NCI-H82 (cell line): ENCODE measurements at places on chromosomes 4 and X.

GRCh38 chr4:84451546-84451945 is 47.5 kb downstream of the NKX6-1 start:
- peak; percentile 5 for DNase-seq

- no peak for DNase-seq
Observed at GRCh38 chr4:164508771-164509170, 245.2 kb upstream of the SMIM31 start.

GRCh38 chr4:183014361-183015084 is 84.5 kb upstream of the WWC2 start:
- DNase-seq, result no peak

DNA sequence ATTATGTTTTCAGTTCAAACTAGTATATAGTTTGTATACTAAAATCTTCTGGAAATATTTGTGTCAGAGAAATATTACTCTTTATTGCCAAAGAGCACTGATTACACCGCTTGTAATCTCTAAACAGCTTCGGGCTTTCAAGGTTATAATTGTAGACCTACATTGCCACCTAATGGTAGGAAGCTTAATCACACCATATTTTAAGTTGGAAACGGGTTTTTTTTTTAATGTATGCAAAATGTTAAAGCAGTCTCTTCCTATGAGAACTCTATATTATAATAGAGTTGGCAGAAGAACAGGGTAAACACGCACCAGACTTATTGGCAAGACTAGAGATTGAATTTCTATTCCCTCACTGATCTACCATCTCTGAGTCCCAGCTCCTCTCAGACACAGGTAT is 19.5 kb upstream of the NFXL1 start:
- peak; percentile 42 for DNase-seq

DNA sequence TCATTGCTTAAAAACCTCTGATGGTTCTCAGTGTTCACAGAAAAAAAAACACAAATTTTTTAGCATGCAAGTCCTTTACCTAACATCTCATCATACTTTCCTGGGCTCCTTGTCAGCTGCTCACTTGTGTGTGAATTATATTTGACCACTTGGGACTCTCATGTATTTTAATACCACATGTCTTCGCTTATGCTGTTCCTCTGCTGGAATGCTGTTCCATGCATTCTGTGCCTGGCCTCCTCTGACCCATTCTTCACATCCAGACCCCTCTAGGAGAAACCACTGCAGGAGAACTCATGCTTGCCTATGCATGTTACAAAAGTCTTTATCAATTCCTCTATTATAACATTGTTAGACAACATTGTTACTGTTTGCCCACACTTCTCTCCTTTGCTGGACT is 157.6 kb downstream of the PDGFRA start:
- no peak for DNase-seq

DNA sequence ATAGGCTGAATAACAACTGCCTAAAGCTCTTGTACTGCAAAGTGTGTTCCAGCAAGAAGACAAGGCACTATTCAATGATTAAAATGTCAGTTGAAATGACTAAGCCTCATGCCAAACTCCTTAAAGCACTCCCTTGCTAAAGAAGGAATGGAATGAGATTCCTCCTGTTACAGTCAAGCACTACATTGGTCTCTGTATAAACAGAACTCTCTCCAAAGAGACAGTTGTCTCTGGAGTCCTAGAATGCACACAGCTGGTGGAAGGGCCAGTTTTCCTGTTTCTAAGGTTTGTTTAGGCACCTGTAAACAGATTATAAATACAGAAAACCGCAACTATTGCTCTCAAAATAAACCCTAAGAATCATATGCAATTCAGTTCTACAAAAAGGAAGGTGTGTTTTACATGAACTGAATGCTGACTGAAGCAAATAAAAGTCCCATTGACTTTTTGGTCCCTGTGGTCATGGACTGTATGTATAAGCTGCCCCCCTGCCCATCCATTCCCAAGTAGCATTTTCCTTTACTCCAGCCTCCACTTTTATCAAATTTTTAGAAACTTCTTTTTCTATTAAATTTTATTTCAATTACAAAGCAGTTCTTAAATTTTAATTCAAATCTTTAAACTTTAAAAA is 47.0 kb downstream of the FAT1 start:
- no peak for DNase-seq

DNA sequence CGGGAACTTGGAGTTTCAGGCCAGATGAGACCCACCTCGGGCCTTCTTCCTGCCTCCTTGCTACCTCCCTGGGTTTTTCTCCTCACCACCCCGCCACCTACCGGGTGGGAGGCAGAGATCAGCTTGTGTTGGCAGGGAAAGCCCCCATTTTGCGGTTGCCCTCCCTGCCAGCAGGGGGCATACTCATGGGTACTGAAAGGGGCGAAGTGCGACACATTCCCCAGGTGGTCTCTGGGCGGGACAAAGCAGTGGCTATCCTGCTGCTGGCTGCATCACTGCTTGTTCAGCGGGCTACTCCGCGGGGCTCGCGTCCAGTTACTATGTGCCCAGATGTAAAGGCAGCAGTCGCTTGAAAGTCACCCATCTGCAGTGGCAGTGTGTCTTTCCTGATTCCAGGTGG is 330.3 kb downstream of the PDHA2 start:
- DNase-seq, result no peak

- DNase-seq, result no peak
Observed at GRCh38 chrX:16014171-16014570, 109.2 kb upstream of the GRPR start.

GRCh38 chrX:73831500-73831899 is 268.5 kb downstream of the CHIC1 start:
- no peak for DNase-seq

- peak; percentile 40 for DNase-seq
Observed at GRCh38 chrX:17860811-17861488, at the start of gene RAI2. Gene RAI2, minus strand, starts transcription at chrX:17861298. Its CDS starts 59,288 bp downstream, at chrX:17802010.

- no peak for DNase-seq
Observed at GRCh38 chrX:153382563-153383482, 18.3 kb downstream of the PNMA6E start.

DNA sequence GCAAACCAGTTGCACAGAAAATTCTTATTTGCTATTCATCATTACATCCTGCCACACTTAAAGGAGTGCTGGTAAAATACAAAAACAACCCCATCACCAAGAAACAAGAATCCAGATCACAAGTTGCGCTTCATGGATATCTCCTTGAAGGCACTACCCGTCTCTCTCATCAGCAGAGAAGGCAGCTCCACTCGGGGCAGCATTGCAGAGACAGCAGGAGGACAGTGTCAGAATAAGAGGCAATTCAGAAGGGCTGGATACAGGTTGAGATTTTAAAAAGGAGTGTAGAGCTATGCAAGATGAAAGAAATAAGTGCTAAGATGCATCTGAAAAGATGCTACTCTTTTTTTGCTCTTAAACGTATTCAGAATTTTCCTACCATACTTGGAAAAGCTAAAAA is 71.4 kb downstream of the LDB2 start:
- DNase-seq, result no peak

GRCh38 chr4:123785538-123785937 is 388.9 kb downstream of the SPRY1 start:
- DNase-seq, result no peak

- DNase-seq, result peak; percentile 60
Observed at GRCh38 chr4:131091896-131092295, 1995.9 kb downstream of the C4orf33 start.

DNA sequence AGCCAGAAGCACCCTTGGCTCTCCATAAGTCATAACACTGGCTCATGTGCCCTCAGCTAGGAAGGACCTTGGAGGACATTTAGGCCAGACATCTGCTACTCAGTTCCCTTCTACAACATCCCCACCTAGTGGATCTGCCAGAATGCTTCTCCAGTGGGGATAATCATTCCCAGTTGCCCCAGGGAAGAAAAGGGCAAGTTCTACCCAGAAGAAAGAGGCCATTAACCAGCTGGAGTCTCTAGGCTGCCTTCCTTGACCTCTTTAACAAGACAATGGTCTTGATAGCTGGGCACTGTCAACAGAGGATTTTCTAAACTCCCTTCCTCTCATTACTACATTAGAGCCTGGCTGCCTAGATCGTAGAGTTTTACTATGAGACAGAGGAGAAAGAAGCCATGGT is 42.0 kb downstream of the LGI2 start:
- DNase-seq, result peak; percentile 60

DNA sequence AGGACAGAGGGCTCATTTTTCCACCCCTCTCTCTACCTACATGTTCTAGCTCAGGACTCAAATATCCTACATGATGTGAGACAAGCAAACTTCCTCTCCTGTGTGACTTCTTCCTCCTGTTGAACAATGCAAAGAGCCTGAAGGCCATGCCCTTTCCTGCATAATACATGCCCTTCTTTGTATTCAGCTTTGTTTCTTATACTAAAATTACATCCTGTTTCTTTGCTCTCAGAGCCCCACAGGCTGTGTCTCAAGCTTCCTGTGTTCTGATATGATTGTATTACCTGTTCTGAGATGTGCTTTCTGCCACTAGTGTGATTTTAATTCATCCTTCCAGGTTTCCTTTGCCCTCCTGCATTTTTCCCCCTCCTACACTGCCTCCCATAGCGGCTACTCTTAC is 166.4 kb upstream of the AFF2 start:
- no peak for DNase-seq
